ENCODE measurements at places on chromosomes 7 and 10.
A peak's percentile ranks its signal among the peaks of the same experiment; 100 is the strongest.

DNA sequence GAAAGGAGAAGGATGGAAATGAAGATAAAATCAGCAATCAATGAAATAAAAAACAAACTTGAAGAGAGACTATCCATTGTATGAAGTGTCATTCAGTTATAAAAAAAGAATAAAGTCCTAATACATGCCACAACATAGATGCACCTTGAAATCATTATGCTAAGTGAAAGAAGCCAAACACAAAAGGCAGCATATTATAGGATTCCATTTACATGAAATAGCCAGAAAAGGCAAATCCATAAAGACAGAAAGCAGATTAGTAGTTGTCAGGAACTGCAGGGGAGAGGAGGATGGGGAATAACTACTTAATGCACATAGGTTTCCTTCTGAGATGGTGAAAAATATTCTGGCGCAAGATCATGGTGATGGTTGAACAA, 6.6 kb upstream of the PON1 start:
- no peak for DNase-seq

- DNase-seq: no peak
Observed at GRCh38 chr10:130935128-130935439, 376.4 kb downstream of the TCERG1L start.

- DNase-seq: no peak
Observed at GRCh38 chr7:123715799-123716198, 33.0 kb downstream of the WASL start.

- DNase-seq: peak; percentile 76
Observed at GRCh38 chr10:68665841-68666240, 55.2 kb upstream of the CCAR1 start.

GRCh38 chr10:129310881-129311280, 156.2 kb upstream of the MGMT start:
- DNase-seq: no peak

DNA sequence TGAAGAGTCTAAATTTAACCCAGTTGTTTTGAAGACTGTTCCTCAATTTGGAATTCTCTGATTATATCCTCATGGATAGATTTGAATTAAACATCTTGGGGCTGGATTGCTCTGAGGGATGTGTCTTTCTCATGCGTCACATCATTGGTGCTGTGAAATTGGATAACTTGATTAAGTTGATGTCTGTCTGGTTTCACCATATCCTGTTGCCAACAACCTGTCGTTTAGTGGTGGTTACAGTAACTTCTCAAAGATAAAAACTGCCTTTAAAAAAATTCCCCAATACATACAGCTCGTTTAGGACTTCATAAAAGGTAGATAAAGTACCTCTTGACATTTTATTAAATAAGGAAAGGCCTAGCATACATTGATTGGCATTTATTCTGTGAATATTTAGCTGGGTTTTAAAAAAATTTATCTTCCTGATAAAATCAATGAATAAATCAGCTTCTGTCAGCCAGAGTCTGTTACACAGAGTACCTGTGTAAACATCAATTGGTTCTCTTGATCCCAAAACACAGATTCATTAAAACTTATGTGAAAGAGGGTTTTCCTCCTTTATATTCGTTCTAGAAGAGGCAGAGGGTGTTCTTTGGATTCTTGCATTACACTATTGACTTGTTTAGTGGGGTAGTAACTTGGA, 10.5 kb downstream of the CRCP start:
- DNase-seq: no peak

DNA sequence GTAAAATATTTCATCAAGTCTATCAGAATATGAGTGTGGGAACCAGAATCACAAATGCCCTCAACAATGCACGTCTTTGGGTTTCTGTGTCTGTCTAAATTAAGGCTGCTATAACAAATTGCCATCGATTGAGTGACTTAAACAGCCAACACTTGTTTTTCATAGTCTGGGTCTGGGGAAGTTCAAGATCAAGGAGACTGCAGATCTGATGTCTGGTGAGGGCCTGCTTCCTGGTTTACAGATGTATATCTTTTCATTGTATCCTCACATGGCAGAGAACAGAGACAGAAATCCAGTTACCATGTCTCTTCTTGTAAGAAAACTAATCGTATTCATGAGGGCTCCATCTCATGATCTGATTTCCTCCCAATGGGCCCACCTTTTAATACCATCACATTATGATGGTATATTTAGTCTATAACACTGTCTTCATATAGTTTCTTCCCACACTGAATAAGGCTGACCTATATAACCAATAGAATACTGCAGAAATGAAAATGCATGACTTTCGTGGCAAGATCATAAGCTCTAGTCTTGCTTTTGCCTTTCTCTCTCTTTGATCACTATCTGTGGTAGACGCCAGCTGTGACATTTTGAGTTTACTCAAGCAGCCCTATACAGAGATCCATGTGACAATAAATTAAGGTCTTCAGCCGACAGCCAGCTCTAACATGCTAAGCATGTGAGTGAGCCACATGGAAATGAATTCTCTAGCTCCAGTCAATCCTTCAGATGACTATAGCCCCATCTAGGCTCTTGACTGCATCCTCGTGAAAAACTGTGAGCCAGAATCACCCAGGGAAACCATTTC, 51.9 kb downstream of the THSD7A start:
- DNase-seq: no peak

DNA sequence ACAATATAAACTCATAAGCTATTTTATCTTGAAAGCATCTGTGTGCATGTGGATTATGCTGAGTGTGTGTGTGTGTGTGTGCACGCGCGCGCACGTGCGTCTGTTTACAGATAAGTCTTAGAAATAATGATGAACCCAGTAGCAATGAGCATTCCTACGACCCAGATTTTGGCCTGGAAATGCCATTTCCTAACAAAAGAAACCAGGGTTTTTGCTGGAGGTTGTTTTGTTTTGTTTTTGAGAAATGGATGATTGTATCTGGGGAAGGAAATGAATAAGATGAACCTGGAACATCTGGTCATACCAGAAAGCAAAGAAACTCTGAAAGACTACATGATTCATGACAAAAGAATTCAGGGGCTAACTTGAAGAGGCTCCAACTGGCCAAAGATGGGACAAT, 22.1 kb upstream of the LMOD2 start:
- peak; percentile 53 for DNase-seq

GRCh38 chr7:129670656-129671055, 59.1 kb downstream of the NRF1 start:
- DNase-seq: no peak

- DNase-seq: peak; percentile 1
Observed at GRCh38 chr10:117374506-117375359, 507 bp downstream of the PDZD8 start.

DNA sequence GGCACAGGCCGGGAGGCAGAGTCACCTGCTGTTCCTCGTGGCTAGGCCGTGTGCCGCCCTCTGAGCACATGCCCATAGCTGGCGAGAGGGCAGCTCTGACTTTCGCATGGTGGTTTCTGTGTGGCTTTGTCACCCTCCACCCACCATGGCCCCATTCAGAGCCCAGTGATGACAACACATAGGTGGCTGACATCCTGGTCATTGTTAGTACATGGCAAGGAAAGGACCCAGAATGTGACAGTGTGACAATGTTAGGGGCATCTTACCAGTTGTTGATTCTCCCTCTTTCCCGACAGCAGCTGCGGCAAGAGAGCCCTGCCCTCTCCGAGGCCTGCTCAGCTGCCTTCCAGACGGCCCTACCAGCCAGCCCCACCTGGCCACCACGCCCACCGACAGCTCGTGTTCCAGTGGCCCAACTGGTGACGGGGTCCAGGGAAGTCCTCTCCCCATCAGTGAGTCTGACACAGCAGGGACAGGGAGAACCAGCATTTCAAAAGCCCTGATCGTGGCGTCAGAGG, 52.2 kb downstream of the ZNF467 start:
- no peak for DNase-seq

DNA sequence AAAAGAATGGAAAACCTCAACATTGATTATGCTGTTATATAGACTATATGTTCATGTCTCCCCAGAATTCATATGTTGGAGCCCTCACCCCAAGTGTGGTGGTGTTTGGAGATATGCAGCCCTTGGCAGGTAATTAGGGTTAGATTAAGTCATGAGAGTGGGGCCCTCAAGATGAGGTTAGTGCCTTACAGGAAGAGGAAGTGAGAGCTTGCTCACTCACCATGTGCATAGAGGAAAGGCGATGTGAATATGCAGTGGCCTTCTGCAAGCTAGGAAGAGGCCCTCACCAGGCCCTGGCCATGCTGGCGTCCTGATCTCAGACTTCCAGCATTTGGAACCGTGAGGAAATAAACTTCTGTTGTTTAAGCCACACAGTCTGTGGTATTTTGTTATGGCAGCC, 14.8 kb downstream of the ZNF33A start:
- no peak for DNase-seq

GRCh38 chr10:96596422-96597407, 9.9 kb upstream of the TM9SF3 start:
- DNase-seq: no peak

DNA sequence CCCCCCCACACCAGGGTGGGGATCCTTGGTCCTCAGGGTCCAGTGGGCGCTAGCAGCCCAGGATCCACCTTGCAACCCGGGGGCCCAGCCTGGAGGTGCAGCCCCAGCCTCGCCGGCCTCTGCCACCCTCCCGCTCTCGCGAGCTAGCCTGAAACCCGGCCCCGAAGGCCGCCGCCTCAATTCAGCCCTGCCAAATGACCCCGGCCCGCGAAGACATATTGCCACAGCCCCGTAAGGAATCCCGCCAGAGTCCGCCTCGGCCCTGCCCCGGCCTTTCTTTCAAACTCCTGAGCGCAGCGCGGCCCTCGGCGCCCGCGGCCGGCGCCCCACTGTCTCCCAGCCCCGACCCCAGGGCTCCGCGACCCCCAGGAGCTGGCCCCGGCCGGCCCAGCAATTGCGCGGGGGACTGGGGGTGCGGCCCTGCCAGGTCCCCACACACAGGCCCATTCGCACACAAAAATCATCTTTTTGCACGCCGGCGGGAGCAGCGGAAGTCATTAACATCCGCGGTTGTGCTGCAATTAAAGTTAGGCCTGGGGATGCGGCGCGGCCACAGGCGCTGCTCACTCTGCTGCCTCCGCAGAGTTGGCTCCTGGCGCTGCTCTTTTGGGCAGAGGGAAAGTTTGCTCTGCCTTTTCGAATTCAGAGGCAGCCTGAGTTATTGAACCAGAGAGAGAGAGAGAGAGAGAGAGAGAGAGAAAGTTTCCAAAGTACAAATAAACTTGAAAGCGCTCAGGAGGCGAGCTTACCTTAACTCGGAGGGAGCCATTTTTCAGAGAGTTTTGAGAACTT, 4.0 kb downstream of the HOXA5 start:
- no peak for DNase-seq

GRCh38 chr7:151869455-151869854, 7.5 kb downstream of the PRKAG2 start:
- no peak for DNase-seq

GRCh38 chr10:4448030-4448429, 378.0 kb upstream of the AKR1E2 start:
- no peak for DNase-seq

DNA sequence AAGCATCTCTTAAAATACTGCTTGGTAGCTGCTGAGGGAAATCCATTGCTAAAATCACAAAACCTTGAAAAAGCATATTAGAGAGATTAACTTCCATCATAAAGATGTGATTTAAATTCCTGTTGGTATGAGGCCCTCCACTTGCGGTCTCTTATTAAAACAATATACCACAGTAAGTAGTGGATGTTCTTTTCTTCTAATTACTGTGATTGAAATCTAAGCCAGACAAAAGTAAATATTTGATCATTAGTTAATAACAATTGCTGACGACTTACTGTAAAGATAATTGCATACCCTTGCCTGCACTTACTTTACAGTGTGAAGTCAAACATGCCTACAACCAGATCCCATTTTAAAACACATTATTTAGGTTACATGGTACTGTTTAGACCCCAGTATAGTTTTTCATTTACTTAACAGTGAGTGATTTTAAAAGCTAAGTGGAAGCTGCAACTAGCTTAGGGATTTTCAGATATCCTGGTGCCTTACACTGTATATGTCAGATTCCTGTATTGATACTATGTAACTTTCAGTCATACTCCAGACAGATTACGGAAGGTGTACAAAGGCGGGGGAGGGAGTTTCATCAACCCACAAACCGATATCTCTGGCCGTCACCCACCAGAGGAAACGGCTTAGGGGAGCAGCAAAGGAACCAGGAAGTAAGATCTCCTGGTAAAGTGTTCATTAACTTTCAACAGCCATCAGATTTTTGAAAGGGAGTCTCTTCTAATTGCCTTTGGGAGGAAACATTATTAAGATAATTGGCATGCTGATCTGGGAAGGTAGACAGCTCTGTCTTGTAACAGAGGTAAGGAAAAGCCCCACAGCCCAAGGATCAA, 986 bp downstream of the NRP1 start:
- no peak for DNase-seq

GRCh38 chr7:45027774-45028114, 27.7 kb downstream of the CCM2 start:
- DNase-seq: no peak

DNA sequence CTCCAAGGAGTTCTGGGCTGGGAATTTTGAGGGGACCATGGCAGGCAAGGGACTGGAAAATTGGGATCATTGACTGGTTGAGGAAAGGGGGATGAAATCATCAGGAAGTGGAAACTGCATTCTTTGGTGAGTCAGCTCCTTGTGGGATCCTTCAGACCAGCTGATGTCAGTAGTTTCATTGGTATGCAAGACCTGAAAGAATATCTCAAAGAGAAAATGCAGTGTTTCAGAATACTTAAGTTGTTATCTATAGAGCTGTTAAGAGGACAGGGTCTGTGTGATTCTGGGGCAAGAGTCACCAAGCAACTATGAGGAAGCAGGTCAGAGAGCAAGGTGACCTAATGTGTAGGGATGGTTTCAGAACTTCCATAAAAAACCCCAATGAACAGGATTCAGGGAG, 595.9 kb upstream of the AUTS2 start:
- no peak for DNase-seq

- DNase-seq: no peak
Observed at GRCh38 chr10:2244471-2244870, 507.1 kb upstream of the ADARB2 start.

- no peak for DNase-seq
Observed at GRCh38 chr7:32648408-32649156, 153.3 kb downstream of the AVL9 start.

DNA sequence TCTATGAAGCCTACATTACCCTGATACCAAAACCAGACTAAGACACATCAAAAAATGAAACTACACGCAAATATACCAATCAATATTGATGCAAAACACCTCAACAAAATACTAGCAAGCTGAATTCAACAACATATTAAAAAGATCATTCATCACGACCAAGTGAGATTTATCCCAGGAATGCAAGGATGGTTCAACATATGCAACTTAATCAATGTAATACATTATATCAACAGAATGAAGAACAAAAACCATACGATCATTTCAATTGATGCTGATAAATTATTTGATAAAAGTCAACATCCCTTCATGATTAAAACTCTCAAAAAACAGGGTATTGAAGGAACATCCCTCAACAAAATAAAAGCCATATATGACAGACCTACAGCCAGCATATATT, 5.7 kb downstream of the CLEC5A start:
- no peak for DNase-seq

GRCh38 chr7:141511316-141511675, 39.9 kb upstream of the AGK start:
- no peak for DNase-seq

GRCh38 chr10:44206127-44206818, 178.6 kb downstream of the CXCL12 start:
- DNase-seq: peak; percentile 25
